ENCODE measurements at places on chromosomes 4 and X. TPM values are rescaled to one million over a fixed set of nuclear protein-coding genes. Genes with fewer than 3 reads are reported as not detected.

DNA sequence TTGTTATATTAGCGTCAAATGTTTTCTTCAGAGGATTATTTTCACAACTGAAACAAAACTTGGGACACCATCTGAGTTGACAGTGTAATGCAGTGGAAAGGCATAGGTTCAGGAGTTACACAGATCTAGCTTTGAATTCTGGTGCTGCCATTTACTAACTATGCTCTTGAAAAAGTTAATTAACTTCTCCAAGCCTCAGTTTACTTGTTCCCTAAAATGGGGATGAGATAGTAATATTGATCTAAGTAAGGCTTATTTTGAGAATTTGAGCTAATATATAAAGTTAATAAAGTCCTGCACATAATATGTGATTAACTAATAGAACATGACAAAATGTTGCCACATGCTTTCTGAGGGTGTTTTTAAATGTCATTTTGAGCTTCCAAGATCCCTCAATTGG is 112.6 kb downstream of the FRAS1 start:
- no peak for DNase-seq

DNA sequence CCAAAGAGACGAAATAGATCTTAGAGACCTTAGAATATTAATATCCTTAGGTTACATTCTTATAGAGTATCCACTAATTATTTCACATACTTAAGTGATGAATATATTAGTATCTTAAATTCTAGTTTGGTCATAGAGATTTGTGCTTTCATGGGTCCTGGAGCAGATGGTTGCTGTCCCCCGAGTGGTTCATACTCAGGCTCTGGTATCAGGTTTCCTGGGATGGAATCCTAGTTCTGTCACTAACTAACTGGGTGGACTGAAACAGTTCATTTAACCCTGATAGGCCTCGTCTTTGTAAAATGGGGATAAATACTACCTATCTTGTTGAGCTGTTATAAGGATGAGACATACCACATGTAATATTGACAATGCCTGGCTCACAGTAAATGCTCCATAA is 264.6 kb downstream of the TENM3 start:
- DNase-seq = no peak

DNA sequence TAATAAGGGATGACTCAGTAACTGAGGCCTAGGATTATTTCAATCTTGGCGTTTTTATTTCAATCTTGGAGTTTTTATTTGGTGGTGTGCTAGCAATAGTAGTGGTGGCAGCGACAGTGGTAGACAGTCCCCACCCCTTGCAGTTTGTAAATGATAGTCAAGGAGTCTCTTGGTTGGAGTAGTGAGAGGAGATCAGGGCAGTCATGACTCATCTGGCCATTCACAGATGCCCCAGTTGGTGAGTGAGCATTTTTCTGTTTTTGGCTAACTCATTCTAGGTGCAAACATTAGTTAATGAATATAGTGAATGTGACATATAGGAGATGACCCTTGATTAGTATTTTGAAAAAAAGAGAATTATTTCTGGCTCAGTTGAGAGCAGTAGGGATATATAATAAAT is 93.5 kb upstream of the ADAD1 start:
- DNase-seq = no peak

IL9R gene
- total RNA-seq = not detected

MAGEA10 gene
- total RNA-seq = not detected

HHIP gene
- total RNA-seq = 1.3 TPM
